Stimulated activated CD4-positive, alpha-beta T cell treated with anti-CD3 and anti-CD28 coated beads, Interleukin-2, amount 100 ng/mL, for 24 hours (primary cell): ENCODE measurements at places on chromosomes 6 and 20.
A peak's percentile ranks its signal among the peaks of the same experiment; 100 is the strongest.

GRCh38 chr6:27837625-27838057 lies 74.6 kb downstream of the OR2B2 start:
- DNase-seq, result no peak

DNA sequence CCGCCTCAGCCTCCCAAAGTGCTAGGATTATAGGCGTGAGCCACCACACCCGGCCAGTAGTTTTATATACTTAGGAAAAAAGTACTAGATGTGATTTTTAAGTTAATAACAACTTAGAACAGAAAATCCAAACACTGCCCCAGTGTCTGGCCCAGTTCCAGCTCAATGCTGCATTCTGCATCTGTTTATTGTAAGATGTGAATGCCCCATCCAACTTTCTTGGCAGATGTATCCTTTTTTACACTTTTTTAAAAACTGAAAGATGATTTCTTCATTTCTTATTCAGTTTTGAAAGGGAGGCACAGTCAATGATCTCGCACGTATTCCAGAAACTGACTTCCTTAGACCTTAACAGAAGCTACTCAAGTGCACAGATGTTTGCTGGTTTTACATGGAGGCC lies 85.6 kb upstream of the SRSF6 start:
- no peak for DNase-seq

- no peak for DNase-seq
Measured at GRCh38 chr6:108437821-108438220, 122.9 kb upstream of the FOXO3 start.

- peak; percentile 11 for DNase-seq
Measured at GRCh38 chr6:57222743-57223077, 603 bp upstream of the RAB23 start.

DNA sequence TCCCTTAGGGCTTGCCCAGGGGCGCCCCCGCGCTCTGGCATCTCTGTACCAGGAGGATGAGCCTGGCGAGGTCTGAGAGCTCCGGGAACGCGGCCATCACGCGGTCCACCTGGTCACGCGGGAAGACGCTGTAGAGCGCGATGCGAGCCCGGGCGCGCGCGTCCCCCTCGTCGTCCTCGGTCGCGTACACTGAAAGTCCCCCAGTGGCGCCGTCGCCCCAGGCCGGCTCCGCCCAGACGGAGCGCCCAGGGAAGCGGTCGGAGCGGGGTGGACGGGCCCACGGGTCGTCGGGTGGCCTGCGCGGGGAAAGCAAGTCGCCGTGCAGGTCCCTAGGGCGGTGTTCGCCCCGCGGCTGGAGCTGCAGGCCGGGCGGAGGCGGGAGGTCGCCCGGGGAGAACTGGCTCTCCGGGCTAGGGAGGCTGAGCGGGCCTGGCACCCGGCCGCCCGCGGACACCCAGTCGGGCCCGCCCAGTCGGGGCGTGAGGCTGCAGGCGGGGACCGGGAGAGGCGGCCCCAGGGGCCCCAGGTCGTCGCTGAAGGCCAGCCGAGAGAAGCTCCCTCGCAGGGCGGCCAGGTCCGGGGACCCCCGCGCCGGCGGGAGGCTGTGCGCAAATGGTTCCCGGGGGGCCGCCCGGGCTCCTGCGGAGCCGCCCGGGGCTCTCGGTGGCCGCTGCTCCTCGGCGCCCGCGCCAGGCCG lies 34.0 kb downstream of the ZC3H12D start:
- DNase-seq, result no peak

GRCh38 chr6:108966855-108967755 lies 118.9 kb downstream of the ARMC2 start:
- no peak for DNase-seq

GRCh38 chr20:32672982-32673851 lies 524 bp downstream of the C20orf203 start:
- DNase-seq, result no peak

GRCh38 chr20:10475225-10475624 lies 40.1 kb downstream of the SLX4IP start:
- DNase-seq, result no peak

- DNase-seq, result no peak
Measured at GRCh38 chr6:151412909-151413308, 21.6 kb upstream of the ZBTB2 start.

DNA sequence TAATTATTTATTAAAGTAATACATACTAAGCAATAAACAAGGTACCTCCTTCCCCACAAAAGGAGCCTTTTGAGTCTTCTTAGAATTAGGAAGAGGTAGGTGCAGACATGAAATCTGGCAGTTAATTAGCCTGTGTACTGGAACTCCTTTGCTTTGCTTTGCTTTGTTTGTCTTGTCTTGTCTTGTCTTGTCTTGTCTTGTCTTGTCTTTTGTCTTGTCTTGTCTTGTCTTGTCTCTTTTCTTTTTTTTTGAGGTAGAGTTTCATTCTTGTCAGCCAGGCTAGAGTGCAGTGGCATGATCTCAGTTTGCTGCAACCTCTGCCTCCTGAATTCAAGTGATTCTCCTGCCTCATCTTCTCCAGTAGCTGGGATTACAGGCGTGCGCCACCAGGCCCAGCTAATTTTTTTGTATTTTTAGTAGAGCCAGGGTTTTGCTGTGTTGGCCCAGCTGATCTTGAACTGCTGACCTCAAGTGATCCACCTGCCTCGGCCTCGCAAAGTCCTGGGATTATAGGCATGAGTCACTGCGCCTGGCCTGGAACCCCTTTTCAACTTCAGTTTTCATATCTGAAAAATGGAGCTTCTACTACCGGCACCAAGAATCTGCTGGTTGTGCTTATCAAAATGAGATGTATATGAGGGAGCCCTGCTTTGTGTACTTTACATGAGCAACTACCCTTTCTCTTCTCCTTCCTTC lies 301.2 kb downstream of the CDKAL1 start:
- no peak for DNase-seq

- peak; percentile 9 for DNase-seq
Measured at GRCh38 chr6:29757282-29757681, 34.0 kb downstream of the HLA-F start.

- DNase-seq, result peak; percentile 35
Measured at GRCh38 chr20:44209686-44210405, 725 bp downstream of the OSER1 start.

DNA sequence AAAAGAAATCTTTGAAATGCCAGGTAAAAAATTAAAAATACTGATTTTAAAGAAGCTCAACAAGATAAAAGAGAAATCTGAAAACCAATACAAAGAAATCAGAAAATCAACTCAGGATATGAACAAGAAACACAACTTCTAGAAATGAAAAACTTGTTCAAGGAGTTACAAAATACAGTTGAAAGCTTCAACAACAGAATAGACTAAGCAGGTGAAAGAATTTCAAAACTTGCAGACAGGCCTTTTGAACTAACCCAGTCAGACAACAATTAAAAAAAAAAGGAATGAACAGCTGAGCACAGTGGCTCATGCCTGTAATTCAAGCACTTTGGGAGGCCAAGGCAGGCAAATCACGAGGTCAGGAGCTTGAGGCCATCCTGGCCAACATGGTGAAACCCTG lies 57.8 kb downstream of the PDSS2 start:
- DNase-seq, result no peak

- no peak for DNase-seq
Measured at GRCh38 chr20:20184706-20185105, 132.4 kb downstream of the CFAP61 start.

DNA sequence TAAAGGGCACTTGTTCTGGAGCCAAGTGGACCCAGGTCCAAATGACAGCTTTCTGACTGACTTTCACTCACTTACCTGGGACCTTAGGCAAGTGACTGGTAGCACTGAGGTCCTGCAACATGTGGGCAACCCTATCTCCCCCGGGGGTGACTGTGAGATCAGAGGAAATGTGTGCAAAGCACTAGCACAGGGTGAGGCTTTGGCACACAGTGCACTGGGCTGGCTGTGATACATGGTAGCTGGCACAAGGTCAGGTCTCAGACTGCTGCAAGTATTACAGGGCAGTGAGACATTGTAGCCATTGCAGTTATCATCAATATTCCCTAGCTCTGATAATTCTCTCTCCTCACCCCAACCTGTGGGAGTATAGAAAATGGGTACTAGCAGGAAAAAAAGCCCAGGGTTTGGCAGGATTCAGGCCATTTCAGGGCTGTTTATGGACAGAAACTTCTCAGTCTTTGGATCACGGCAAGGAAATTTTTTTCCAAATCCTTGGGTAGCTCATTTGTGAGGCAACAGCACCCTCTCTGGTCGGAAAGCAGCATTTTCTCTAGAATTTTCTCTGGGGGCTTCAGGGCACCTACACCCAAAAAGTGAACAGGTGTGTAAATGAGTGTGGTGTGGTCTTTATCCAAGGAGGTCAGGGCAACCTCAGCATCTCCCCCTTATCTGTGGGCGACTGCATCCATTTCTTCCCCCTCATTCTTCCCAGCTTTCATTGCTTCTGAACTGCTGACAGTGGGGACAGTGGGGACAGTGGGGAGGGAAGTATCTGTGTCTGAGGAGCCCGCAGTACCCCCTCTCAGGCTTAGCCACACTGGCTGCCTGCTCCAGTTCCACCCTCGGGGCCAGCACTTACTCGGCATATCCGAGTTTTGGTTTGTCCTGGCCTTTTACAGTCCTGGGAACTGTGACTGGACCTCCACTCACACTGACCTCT lies 148.7 kb upstream of the PHACTR3 start:
- no peak for DNase-seq
